ENCODE measurements at places on chromosomes 3 and 15.

GRCh38 chr3:190303884-190304283 is 18.4 kb downstream of the CLDN1 start:
- DNase-seq = no peak

DNA sequence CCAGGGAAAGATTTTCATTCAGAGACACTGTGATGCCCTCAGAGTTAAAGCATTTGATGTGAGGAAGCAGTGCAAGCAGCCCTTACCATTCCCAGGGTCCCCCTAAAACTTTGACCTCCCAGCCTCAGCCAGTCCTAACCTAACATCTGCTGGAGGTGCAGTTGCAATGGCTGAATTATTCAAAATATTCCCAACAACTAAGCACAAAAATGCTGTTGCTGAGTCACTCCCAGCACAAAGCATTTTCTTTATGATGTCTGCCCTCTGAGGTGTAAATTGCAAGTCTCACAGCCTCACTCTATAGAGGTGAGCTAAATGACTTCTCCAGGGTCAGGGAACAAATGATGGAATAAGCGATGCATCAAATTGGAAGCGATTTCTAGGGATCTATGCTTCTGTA is 6.4 kb upstream of the REC114 start:
- DNase-seq = no peak

- DNase-seq = no peak
These were observed 613.4 kb downstream of the MCTP2 start for GRCh38 chr15:94844538-94845389.

DNA sequence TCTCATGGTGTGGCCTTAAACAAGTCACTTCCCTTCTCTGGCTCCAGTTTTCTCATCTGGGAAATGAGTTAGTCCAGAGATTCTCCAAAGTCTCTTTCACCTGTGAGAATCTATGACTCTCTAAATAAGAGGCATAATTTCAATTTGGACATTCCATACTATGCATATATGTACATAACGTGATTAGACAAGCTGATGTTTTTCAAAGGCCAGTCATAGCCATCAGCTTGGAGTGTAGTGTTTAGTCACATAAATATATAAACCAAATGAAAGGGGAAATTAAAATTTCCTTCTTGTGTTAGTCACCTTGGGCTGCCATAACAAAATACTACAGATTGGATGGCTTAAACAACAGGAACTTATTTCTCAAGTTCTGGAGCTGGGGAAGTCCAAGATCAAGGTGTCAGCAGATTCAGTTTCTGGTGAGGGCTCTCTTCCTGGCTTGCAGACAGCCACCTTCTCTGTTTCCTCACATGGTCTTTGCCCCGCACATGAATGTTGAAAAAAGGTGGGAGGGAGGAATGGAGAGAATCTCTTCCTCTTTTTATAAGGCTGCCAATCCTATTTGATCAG is 19.4 kb downstream of the TMEM41A start:
- DNase-seq = no peak

- no peak for DNase-seq
These were observed 42.0 kb downstream of the NUP210 start for GRCh38 chr3:13378155-13378554.

- no peak for DNase-seq
These were observed 90.8 kb downstream of the ANP32A start for GRCh38 chr15:68729789-68730411.

GRCh38 chr15:65927545-65927944 is 58.3 kb downstream of the RAB11A start:
- DNase-seq = no peak

DNA sequence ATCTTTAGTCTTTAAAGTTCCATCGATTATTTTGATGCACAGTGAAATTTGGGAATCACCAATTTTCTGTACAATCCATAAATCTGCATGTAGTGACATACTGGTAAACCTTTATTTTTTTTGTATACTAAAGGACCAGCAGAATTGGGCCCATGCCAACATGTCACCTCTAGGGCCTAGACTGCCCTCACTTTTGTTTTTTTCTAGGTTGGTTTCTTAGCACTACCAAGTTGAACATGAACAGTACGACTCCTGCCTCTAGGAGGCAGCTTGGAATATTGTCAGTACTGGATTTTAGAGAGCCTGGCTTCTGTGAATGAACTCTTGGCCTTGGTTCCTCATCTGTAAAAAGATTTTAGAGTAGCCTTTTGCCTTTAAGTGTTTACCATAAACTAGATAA is 32.3 kb downstream of the NKIRAS1 start:
- DNase-seq = no peak

- no peak for DNase-seq
These were observed 17.2 kb upstream of the SLC6A11 start for GRCh38 chr3:10798600-10799367.

DNA sequence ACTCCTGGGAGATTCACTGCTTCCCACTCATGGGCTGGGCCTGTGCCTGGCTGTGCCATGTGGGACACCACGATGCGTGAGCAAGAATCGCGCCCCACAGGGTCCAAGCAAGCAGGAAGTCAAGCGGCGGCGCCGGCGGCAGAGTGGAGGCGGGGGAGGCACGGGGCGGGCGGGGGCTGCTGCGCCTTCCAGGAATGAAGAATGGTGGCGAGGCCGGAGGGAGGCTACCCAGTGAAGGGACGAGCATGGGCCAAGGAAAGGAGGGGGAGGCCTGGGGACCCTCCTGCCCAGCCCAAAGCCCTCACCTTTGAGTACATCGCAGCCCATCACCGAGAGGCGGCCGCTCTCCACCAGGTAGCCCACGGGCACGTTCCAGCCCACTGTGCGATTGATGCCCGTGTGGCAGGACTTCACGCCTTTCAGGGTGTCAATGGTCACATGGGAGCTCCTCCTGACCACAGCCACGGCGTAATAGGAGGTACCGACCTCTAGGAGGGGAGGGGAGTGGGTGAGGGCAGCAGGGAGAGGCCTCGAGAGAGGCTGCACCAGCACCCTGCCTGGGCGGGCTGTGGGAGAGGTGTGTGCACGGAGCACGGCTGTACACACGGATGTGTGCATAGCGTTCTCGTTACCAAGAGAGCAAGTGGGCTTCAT is 5.5 kb downstream of the MELTF start:
- no peak for DNase-seq

DNA sequence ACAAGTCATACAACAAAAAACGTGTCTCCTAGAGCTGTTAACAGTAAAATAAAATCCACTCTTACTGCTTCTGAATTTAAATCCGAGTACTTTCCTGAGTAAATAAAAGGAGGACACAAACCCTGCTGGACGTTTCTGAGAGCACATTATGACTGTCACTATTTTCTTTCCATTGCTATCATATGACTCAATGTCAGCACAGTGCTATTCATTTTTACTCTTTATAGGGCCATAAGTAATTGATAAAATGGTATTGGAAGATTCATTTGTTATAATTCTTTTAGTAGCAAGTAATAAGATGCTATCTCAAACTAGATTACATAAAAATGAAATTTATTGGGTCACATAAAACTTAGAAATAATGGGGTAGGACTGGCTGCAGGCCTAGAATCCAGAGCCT is 68.6 kb downstream of the ALCAM start:
- no peak for DNase-seq

DNA sequence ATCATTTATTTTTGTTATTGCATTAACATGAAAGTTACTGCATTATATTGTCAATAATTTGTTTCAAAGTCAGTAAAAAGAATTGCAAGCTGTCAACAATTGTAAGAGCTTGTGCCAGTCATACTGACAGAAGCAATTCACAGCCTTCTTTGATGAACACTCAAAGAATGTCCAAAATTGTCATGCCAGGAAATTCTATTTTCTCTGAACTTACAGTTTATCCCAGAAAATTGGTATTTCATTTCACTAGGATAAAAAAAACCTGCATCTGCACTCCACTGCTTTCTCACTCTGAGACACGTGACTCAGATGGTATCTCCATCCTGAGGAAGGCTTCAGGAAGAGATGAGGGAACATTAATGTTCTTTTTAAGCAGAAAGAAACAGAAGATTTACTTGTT is 332.6 kb upstream of the CCDC54 start:
- DNase-seq = no peak

DNA sequence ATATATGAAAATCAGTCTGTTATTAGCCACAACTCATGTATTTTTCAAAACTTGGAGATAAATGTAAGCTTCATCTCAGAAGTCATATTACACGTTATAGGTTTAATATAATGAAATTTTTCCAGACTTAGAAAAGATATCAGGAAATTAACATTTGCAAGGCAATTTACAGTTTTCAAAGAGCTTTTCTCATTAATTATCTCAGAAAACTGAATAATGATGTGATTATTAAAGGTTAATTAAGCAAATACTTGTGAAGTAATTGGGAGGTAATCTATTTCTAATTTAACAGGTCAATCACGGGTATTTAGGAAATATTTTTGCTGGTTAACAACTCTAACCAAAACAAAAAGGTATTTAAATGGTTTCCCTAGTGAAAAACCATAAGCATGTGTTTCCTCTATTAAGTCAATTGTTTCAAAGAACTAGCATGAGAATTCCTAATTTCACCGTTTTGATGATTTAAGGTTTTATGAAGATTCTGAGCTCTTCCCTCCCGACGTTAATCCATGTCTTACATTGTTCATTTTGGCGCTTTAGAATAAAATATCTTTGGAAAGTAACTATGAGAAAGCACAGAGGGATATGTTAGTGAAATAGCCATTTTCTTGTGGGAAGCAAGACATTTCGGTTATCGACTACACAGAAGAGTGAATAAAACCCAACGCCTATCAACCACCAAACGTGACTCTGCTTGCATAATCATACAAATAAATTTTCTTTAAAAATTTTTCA is 1.5 kb upstream of the NEO1 start:
- DNase-seq = no peak
